C1 segment of cervical spinal cord (tissue), 14 donors: ENCODE measurements at places on chromosomes 2 and 18.

- no peak for DNase-seq
Measured at GRCh38 chr18:45464619-45465018, 150.7 kb upstream of the SLC14A2 start.

DNA sequence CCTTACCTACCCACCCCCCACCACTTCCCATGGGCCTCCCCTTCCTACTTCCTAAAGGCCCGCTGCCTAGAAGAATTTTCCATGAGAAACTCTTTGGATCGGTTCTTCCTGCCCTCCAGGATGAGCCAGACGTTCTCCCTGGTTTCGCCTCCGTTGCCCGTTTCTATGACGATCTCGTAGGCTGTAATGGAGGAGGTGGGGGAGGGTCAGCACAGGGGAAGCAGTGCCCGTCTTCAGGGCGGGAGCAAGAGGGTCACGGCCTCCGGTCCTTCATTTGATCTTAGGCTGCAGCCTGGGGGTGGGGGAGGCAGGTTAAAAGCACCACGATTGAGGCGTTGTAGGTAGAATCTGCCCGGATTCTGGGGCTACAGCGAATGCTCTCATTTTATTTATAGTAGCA lies 172.0 kb downstream of the LOXHD1 start:
- no peak for DNase-seq

DNA sequence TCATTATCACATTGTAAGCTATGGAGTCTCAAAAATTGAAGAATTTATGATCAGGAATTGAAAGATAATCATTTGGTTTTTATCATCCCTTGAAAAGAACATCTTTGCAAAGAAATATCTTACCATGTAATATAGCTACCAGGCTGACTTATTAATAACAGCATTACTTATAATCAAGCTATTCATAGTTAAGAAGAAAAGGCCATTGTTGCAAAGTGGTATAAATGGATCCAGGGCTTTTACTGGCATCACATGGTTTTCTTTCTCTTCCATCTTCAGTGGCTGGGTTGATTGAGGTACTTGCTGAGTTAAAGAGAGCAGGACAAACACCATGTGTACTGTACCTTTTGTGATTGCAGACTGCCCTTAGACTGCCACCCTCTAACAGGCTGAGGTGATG lies 39.6 kb downstream of the MFSD6 start:
- DNase-seq: no peak

GRCh38 chr18:60831971-60832370 lies 459.4 kb upstream of the MC4R start:
- no peak for DNase-seq

DNA sequence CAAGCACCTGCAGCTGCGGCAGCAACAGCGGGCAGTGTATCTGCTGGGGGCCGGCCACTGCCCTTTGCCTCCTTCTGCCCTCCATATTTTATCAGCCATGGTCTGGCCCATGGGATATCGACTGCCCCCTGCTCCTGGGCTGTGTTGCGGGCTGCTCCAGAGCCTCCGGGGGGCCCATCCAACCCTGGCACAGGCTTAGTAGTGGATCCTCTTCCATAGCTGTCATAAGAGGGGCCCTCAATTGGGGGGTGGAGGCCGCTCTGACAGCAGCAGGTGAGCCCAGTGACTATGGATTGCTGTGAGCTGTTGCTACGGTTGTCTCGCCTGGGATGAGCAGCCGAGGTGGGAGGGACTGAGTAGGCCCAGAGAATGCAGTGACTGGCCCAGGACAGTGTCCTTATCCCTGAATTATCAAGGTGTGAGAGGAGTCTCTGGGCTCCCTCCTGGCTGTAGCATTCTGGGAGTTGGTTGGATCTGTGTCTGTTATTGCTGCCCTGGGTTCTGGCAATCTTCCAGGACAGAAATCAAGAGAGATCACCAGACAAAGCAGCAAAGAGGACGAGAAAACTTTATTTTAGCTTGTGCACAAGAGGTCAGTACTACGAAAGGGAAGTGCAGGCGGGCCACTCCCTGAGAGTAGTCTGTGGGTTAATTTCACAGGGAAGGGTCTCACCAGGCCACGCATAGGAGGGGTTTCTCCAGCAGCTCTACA lies 145.1 kb downstream of the ASB1 start:
- DNase-seq: no peak

- DNase-seq: no peak
Measured at GRCh38 chr2:67865917-67866316, 196.9 kb downstream of the C1D start.

- no peak for DNase-seq
Measured at GRCh38 chr2:58097025-58097424, 50.4 kb downstream of the VRK2 start.

- no peak for DNase-seq
Measured at GRCh38 chr2:177242121-177242987, 22.2 kb downstream of the NFE2L2 start.

GRCh38 chr2:157414050-157414449 lies 29.8 kb downstream of the CYTIP start:
- DNase-seq: no peak

DNA sequence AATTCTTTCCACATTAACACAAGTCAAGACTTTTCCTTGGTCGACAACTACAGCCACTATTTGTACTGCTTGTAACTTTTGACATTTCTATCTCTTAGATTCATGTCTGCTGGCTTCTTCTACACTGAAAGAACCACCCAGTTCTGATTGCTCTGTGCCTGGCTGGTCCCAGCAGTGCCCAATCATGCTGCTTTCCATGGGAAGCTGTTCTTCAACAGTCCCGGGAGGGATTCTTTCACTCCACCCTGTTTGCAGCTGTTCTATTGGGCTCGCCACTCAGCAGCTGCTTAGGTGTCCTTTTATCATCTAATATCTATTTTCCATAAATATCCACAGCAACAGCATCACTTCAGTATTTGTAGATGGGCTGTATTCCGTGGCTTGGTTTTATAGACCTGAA lies 471.1 kb upstream of the SMIM21 start:
- DNase-seq: no peak

GRCh38 chr2:145481334-145481922 lies 961.5 kb upstream of the ZEB2 start:
- no peak for DNase-seq

- DNase-seq: no peak
Measured at GRCh38 chr2:225662101-225662500, 262.6 kb downstream of the NYAP2 start.

DNA sequence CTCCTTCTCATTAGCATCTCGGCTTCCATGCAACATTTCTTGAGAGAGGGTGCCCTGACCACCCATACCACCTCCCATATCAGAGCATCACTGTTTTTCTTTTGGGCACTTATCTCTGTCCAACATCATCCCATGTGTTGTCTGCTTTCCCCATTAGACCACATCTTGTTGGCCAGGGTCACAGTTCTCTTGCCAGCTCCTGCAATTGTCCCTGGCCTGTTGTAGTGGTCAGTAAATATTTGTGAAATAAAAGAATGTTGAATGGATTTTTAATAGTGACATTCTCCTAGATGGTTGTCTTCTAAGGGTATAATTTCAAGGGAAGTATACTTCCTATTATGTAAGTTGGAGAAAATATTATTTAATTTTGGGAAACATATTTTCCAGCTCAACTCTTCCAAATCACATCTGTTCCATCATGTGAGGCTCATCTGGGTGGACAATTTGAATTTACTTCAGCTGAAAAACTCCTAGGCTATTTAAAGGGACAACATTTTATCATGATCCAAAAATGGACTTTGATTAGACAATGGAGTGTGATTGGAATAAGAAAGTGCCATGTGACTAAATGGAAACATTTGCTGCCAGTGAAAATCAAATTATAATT lies 83.0 kb downstream of the MOGAT1 start:
- DNase-seq: no peak

- DNase-seq: peak; percentile 52
Measured at GRCh38 chr2:227860221-227860641, 11.2 kb upstream of the DAW1 start.

- no peak for DNase-seq
Measured at GRCh38 chr2:112869258-112869842, 32.8 kb upstream of the IL1B start.

DNA sequence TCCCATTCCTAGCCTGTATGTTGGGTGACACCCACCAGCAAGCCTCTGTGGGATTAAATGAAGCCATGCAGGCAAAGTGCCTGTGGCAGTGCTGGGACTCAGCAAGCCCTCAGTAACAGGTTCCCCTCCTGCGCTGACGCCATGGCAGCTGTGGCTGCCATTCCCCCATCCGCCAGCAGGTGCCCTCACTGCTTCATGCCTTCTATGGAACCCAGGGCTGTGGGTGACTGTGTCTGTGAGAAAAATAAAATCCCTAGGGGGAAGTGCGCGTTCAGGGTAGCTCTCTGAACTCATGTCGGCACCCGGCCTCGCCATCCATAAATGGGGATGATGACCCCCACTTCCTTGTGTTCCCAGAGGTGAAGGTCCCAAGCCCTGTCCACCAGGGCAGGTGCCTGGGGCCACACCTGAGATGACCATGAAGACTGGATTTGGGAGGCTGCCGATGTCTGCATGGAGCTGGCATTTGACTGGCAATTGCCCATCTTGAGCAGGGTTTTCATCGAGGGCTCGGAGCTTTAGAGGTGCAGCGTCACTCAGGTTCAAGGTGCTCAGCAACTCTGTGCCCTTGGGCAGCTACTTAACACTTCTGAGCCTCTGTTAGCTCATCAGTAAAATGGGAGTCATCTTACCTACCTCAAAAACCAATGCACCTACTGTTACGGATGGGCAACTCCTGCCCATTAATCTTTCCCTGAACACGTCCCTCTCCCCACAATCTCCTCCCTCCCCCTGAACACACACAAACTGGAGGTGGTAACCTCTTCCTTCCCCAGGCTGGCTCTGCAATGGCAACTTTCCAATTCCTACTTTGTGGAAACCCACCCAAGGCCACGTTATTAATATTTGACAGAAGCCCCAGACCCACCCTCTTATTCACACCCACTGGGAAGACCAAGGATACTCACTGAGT lies 2.9 kb upstream of the MAL start:
- no peak for DNase-seq

- no peak for DNase-seq
Measured at GRCh38 chr18:9426753-9427152, 48.6 kb upstream of the RALBP1 start.

DNA sequence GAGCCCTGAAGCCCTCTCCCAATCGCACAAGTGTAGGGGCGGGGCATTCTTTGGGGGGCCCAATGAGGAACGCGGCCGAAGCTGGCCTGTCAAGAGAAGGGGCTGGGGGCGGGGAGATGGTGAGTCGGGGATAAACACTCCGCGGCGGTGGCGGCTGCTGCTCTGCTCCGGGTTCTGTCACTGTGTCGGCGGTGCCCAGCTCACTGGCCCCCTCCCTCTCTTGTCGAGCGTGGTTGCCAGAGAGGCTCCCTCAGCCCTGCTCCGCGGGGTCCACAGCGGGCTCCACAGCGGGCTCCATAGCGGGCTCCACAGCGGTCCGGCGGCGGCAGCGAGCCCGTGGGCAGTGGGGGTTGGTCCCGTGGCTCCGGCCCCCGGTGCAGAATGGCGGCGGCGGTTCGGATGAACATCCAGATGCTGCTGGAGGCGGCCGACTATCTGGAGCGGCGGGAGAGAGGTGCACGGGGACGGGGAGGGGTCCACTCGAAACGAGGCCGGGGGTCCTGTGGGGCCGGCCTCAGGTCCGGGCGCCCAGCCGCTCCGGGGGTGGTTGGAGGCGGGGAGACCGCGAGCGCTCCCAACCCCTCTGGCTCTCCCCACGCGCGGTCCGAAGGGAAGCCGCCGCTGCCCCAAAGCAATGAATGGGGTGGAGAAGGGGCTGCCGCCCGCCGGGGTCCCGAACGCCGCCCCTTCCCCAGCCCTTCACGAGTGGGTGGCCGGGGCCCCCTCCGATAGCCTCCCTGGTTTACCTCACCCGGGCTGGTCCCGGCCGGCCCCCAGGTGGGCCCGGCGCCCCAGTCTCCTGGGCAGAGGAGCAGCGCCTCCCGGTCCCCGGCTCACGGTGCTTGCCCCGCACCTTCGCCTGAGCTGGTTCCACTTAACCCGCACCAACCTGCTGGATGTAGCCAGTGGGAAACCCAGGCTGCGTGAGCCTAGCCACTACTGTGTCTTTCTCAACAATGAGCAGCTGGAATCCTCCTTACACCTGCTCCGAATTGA lies at the start of gene MXD1:
Gene MXD1 (plus strand): TSS at position 160 of the 996 bp plus-strand sequence. CDS start 222 bp downstream, at position 382.
- DNase-seq: peak; percentile 49

GRCh38 chr18:5998166-5998881 lies 103.0 kb upstream of the TMEM200C start:
- no peak for DNase-seq

DNA sequence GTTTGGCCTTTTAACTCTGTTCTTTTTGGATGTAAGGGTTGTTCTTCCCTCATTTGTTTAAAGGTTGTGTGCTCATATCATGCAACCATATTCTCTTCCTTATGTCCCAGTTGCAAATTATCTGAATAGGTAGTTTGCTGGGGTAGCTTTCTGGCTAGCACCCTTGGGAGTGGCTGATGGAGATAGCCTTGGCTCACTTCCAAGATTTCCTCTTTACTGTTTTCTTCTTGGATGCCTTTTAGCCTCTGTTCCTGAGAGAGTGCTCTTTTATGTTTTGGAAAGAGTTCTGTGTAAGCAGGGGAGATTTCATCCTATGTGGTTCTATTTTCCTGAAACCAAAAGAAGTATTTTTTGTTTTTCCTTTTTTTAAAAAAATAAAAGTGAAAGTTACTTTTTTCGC lies 25.4 kb downstream of the USP14 start:
- no peak for DNase-seq

DNA sequence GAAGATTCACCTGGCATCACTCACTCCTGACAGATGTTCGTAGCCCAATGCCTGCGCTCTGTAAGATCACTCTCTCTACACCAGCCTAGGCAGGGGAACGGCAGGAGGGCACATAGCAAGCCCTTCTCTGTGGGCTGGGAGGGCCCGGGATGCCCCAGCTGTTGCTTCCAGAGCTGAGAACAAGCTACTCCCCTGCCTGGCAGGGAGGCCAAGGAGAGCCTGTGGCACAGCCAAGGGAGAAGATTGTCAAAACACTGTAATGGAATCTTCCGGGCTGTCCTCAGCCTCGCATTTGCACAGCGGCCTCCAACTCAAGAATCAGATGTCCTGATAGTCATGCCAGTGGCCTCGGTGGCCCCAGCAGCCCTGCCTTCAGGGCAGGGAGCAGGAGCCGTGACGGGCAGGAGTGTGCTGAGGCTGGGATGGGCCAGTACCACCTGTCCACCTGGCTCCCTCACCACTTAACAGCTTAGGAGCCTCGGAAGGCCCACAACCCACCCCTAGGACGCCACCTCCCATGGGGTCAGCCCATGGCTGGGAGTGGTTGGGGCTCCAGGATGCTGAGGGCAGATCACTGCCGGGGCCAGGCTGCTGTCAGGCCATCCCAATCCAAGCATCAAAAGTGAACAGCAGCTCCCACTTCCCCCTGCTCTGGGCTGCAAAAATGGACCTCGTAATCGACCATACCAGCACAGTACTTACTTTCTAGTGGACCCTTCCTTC lies 21.9 kb upstream of the SLC35F6 start:
- DNase-seq: no peak

- no peak for DNase-seq
Measured at GRCh38 chr18:44238911-44239310, 441.8 kb upstream of the SETBP1 start.

DNA sequence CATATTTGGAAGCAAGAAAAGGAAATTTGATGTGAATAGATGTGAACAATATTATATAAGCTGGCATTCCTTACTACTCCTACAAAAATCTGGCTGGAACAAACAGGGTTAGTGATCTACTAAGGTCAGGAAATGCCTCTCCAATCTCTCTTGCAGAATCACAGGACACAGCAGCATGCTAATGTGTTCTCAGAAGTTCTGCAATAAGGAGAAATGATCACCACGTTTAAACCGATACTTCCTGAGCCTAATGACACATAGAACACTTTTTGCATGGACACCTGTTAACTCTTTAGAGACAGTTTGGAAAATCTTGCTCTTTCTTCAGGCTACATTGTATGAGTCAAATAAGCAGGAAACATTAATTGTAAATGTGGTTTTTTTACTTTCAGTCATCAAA lies 89.6 kb upstream of the MAP3K20 start:
- no peak for DNase-seq

GRCh38 chr18:6921571-6921970 lies 192.1 kb downstream of the ARHGAP28 start:
- DNase-seq: no peak
